Mesenteric fat pad (tissue), 1 donor: ENCODE measurements at places on chromosomes 5 and 9. TPM values are rescaled to one million over a fixed set of nuclear protein-coding genes. Genes with fewer than 3 reads are reported as not detected.

DNA sequence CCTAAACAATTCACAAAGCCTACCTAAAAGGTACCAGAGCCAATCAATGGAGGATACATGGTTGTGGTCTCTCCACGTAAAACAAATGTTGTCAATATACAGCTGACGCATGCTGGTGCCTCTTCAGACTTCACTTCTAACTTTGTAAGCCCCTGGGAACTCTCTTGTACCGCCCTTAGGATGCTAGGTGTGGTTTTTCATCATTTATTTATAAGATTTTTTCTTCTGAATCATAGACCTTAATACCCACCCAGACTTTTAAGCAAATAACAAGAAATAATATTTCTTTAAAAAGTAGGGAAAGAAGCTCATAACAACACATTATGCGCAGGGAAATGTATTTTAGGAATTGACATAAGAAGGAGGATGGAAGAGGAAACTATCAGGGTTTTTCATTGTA lies 33.0 kb downstream of the SSBP2 start:
- DNase-seq = no peak

DNA sequence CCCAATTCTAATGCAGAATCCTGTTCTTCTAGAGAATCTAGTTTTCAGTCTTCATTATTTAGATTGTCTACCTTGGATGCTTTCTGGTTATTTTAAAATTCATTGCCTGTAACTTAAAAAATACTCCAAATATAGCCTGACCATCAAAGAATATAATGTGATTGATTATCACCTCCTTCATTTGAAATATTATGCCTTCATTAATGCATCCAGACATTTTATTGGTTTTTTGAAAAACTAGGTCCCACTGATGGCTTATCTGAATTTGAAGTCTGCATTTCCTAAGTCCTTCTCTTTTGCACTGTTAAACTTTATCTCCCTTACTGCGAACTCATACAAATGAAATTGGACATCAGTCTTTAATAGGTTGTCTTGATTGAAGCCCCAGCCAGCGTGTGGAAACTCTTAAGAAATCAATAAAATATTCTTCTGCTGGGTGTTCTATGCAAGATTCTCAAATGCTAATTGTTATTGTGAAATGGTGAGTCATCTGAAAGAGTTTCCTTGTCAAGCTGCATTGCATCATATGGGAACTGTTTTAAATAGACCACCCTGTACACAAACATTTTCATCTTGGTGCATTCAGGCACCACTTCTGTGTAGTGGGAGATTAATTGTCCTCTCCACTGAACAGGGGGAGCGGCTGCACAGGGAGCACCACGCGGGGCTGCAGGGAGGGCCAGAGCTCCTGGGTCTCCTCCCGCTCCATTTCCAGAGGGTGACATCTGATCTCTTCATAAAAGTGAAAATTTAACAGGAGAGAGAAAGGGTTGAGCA lies 92.3 kb upstream of the FANCC start:
- no peak for DNase-seq

DNA sequence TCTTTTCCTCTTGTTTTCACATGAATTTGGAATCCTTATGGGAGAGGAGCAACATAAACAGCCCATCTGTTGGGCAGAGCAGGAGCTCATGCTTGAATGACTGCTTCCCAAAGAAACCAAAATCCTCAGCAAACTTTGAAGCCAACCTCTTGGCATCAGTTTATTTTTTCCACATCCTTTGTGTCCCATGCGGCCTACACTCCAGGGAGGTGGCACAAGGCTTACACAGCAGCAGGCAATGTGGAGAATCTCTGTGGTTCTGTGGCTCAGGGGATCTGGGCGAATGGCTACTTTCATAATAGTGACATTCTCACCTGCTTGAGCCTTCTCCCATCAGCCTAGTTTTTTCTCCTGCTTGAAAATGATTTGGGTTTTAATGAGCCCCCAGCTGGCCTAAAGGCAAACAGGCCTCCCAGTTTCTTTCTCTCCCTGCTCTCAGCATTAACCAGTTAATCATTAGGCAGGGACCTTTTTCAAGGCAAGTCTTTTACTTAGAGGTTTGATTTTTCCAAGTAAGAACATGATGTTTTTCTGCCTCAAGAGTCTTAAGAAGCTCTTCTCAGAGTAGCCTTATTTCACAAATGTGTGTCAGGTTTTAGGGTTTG lies 370.3 kb downstream of the ARHGEF28 start:
- DNase-seq = no peak

DNA sequence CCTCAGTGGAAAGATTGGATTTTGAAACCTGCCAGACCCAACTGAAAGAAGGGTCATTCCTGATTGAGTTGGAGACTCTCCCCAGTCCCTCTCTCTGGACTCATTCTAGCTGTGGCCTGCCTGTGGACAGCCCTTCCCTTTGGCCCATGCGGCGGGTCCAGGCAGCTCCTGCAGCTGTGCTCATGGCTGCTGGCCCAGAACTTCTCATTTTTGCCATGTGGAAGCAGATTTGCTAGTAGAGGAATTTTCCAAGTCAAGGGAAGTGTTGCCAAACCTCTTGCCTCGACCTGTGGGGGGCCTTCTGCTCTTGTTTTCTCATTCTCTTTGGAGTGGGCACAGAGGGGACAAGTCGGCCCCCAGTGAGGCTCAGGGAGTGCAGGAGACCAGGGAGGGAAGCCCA lies 89.2 kb downstream of the ANKRD33B start:
- DNase-seq = peak; percentile 71

DNA sequence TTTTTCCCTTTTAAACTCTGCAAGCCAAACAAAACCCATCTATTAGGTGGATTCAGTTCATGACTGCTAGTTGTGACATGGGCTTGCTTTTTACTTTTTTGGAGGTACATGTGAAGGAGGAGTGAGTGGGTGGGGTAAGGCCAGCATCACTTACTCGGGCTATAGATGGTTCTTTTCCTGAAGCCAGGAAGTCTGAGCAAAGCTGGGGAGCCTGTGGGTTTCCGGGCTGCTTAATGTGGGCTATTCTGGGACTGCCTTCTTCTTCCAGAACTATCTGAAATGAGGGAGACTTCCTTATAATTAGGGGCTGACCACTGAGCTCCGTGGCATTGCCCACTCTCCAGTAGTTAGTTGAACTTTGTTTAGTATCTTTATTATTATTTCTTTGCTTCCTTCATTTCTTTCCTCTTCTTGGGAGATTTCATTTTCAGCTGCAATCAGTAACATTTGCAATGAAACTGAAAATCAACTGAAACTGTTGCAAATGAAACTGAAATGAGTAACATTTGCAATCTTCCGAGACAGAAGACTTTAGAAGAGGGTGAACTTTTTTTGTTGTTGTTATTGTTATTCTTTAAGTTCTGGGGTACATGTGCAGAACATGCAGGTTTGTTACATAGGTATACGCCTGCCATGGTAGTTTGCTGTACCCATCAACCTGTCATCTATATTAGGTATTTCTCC lies 204.9 kb downstream of the LRRC70 start:
- no peak for DNase-seq

GRCh38 chr9:106889061-106889590 lies 26.2 kb downstream of the ZNF462 start:
- no peak for DNase-seq

- no peak for DNase-seq
Observed at GRCh38 chr9:1077616-1078015, 27.5 kb downstream of the DMRT2 start.

GRCh38 chr5:63398346-63398745 lies 563.9 kb downstream of the HTR1A start:
- no peak for DNase-seq

GRCh38 chr9:35490910-35491465 lies 1.1 kb downstream of the RUSC2 start:
- no peak for DNase-seq

DNA sequence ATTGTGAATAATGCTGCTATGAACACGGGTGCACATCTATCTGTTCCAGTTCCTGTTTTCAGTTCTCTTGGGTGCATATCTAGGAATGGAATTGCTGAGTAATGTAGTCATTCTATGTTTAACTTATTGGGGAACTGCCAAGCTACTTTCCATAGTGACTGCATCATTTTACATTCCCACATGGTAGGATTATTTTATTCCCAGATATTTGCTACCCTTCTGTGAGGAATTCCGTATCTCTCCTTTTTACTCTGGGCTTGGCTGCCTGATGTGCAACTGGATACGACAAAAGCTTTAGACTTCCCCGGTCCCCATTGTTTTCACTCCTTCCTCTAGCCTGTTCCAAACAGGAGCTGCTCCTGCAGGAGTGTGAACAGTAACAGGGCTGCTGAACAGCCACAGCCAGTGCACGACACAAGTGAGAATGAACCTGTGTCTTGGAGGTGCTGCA lies 7.2 kb downstream of the TAS2R1 start:
- DNase-seq = no peak

DNA sequence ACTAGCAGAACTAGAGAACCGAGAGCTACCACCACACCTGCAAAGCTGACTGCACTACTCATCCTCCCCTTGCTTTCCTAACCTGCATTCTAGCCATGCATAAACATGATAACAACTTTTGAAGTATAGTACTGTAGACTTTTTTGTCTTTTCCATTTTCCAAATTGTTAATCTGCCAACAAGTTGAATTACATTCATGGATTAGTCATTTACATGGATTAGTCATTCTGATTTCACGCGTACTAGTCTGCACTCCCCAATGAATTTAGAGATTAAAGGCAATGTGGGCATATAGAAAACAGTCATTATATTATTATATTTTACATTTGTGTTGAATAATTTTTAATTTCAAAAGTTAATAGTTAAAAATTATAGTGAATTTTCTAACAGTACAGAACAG lies 81.4 kb downstream of the EDIL3 start:
- no peak for DNase-seq

- DNase-seq = no peak
Observed at GRCh38 chr5:142981886-142982820, 212.0 kb downstream of the ARHGAP26 start.

DNA sequence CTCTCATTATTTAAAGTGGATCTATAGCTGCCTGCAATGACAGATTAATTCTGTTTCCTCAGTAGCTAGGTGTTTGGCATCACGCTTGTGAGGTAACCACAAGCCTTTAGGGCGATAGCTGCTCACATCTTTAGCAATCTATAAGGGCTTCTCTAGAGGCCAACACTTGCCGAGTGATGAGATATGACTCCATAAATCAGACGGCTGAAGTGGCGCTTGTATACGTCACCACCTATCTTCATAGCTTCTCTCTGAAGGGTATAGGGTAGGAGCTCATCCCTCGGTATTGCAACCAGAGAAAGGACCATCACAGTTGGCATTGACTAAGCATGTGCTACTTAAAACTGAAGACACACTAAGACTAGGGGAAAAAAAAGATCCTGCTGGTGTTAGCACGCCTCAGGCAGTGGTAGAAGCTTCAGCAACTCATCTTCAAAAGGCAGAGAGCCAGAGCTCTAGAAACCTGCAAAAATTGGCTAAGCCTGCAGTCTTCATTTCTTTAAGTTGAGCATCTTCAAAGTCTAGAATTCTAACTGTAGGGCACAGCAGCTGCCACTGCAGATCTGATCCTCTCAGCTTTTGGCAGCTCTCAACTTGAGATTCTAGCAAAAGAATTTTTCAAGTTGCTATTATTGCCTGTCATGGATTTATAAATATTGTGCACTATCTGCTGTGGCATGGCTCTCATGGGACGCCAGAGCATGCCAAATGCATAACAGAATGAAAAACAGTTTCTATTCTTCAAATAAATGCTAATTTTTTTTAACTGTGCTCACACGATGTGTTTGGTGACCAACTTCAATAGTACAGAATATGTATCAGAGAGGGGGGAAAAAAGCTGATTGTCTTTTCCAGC lies 37.5 kb downstream of the PSMB7 start:
- DNase-seq = no peak

GRCh38 chr5:118115791-118116190 lies 872.6 kb downstream of the DTWD2 start:
- DNase-seq = no peak

- no peak for DNase-seq
Observed at GRCh38 chr5:112995764-112996618, 19.4 kb downstream of the DCP2 start.

- no peak for DNase-seq
Observed at GRCh38 chr5:32153723-32154122, 20.4 kb downstream of the GOLPH3 start.

DNA sequence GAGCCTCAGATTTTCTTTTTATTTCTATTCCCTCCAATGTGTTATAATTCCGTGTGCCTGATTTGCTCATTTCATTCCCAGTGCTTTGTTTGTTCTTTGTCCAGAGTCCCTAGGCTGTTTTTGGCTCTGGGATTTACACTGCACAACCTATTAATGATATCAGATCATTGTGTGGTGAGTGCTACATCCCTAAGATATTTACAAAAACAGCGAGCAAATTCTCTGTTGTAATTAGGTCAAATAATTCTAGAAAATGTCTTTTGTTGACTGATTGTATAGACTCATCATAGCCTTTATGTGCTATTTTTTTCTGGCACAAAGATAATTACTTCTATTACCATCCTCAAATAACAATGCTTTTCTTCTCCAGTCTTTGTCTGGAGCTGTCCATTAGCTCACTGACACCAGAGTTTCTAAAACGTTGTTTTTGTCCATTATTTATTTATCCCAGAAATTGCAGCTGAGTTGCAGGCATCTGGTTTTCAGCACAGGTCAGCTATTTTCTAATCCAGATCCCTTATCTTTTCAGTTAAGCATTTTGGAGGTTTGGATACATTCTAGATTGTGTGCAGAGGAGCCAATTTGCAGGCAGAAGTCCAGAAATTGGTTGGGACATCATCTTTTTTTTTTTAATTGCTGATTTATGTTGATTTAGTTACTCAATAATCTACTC lies 379.9 kb upstream of the DMAC1 start:
- DNase-seq = no peak

DNA sequence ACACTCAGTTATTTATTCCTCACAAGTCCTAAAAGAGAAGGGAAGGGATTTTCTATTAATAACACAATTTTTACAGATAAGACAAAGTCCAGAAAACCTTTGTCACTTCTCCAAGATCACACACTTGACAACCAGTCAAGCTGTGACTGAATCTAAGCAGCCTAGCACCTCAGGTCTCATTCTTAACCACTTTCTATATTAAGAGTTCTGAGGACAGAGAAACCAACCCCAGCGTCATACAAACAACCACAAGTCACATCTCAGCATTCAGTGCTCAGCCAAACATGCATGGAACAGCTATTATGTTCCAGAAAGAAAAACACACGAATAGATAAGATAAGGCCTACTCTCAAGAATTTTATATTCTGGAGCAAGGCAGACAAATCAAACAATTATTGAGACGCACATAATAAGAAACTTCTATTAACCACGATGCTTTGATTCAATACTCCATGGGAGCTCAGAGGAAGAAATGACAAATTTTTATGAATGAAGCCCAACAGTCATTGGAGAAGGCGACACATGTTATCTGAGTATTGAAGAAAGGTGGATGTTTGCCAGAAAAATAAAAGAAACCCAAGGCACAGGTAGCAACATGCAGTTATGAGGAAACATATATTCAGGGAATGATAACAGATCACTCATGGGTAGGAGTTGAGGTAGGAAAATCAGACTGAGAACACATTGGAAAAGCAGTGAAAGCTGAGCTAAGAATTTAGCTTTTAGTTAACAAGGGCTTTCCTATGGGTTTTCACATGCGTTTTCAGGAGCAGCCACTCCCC lies 113.1 kb downstream of the HTR4 start:
- no peak for DNase-seq

Gene NOXA1
- total RNA-seq = 3.2 TPM

Gene PGM5
- 17.6 TPM for total RNA-seq

Gene ZNF483
- 2.2 TPM for total RNA-seq

Gene PNPLA7
- total RNA-seq = 32.1 TPM

Gene PCDHB16
- 1.6 TPM for total RNA-seq

Gene MRNIP
- 17.3 TPM for total RNA-seq

Gene BAAT
- not detected for total RNA-seq
